ENCODE measurements at places on chromosomes 3 and 15. TPM values are rescaled to one million over a fixed set of nuclear protein-coding genes. Genes with fewer than 3 reads are reported as not detected.

The COLQ gene
- 0.23 TPM for total RNA-seq

The CATSPER2 gene
- total RNA-seq: 1.4 TPM

The PLA1A gene
- not detected for total RNA-seq

The C2CD4B gene
- total RNA-seq: not detected

The CYP1A2 gene
- not detected for total RNA-seq

The BCHE gene
- not detected for total RNA-seq

The AKAP13 gene
- 48.7 TPM for total RNA-seq

The GP5 gene
- total RNA-seq: not detected

The FLNB gene
- 99.7 TPM for total RNA-seq

The VGLL3 gene
- total RNA-seq: 159 TPM

The TMEM40 gene
- 0.45 TPM for total RNA-seq

The THRB gene
- not detected for total RNA-seq

The MGA gene
- 14.5 TPM for total RNA-seq

The PIGZ gene
- 3.6 TPM for total RNA-seq

The GOLGA8J gene
- not detected for total RNA-seq

The DPH6 gene
- total RNA-seq: 9.9 TPM

The CEP152 gene
- total RNA-seq: 3.4 TPM

The MAP6D1 gene
- total RNA-seq: 4.1 TPM

The CLEC3B gene
- total RNA-seq: 1.3 TPM

The SH2D7 gene
- total RNA-seq: not detected

The LIPH gene
- 0.63 TPM for total RNA-seq

The GCNT3 gene
- not detected for total RNA-seq

The RGMA gene
- total RNA-seq: 0.07 TPM

The ARGFX gene
- not detected for total RNA-seq

The PLSCR5 gene
- not detected for total RNA-seq

The SLC22A13 gene
- total RNA-seq: 0.17 TPM

Measured in HFFc6 (cell line).